Chondrocyte (in vitro differentiated cells): ENCODE measurements at places on chromosomes 6 and 20. TPM values are rescaled to one million over a fixed set of nuclear protein-coding genes. Genes with fewer than 3 reads are reported as not detected.

- DNase-seq: no peak
Observed at GRCh38 chr20:47610247-47610944, 108.7 kb downstream of the NCOA3 start.

- DNase-seq: no peak
Observed at GRCh38 chr20:53785320-53785719, 191.7 kb upstream of the ZNF217 start.

Gene E2F1
- total RNA-seq: 7.5 to 17.0 TPM (median 7.6 TPM) in 3 replicates

Gene PTK7
- 282 to 293 TPM (median 288 TPM) in 3 replicates for total RNA-seq

Gene UST
- total RNA-seq: 17.1 to 22.3 TPM (median 18.1 TPM) in 3 replicates
